ENCODE measurements at places on chromosomes 5 and 9.

DNA sequence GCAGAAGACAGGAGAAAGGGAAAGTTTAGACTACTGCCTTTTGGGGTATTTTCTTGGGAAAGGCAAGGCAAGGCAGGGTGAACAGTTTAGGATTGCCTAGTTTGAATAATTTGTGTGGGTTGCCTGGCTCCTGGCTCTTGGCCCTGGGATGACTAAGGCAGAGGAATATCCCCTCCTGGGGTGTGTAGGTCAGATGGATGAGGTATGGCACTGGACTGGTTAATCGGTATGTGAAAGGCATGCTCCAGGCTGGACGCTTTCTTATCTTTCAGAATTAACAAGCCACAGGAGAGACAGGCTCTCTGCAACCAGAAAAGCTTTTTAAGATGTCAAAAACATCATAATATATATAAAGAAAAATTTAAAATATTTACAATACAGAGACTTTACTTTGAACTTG lies 58.6 kb downstream of the STARD4 start:
- DNase-seq = no peak

- DNase-seq = no peak
Measured at GRCh38 chr9:18623221-18624079, 149.5 kb downstream of the ADAMTSL1 start.

DNA sequence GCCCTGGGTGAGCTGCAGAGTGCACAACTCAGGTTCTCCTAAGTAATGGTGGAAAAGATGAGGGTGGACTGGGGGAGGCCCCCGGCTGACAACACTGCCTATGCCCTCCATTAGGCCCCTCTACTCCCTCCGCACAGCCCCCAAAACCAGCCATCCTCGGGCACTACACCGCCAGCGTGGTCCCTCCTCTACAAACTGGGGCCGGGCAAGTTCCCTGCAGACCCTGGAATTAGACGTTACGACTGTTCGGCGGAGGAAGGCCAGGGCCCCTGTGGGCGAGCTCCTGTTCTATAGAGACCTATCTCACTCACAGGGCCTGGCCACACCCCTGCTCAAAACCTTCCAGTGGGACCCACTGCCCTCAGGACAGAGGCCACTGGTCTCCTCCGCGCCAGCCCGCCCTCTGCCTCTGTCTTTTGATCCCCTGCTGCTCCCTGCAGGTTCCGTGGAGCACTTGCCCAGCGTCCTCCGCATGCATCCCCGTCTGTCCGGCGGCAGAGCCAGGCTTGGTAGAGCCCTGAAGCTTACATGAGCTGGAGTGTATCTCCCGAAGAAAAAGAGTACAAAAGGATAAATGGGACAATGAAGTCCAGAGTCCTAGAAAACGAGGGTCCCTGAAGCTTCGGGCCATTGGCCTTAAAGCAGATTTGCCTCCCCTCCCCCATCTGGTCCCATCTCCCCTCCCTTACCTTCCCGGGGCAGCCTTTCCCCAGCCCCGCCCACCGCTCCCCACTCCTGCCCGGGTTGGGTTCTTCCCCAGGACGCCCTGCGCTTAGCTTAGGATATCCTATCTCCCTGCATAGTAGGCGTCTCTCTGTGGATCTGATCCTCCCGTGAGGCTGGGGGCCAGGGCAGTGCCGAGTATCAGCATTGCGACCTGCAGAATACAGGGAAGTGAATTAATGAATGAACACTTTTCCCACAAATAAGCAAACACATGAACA lies 71.3 kb downstream of the HRH2 start:
- DNase-seq = no peak

GRCh38 chr5:151023651-151024050 lies 3.3 kb downstream of the GPX3 start:
- DNase-seq = no peak

DNA sequence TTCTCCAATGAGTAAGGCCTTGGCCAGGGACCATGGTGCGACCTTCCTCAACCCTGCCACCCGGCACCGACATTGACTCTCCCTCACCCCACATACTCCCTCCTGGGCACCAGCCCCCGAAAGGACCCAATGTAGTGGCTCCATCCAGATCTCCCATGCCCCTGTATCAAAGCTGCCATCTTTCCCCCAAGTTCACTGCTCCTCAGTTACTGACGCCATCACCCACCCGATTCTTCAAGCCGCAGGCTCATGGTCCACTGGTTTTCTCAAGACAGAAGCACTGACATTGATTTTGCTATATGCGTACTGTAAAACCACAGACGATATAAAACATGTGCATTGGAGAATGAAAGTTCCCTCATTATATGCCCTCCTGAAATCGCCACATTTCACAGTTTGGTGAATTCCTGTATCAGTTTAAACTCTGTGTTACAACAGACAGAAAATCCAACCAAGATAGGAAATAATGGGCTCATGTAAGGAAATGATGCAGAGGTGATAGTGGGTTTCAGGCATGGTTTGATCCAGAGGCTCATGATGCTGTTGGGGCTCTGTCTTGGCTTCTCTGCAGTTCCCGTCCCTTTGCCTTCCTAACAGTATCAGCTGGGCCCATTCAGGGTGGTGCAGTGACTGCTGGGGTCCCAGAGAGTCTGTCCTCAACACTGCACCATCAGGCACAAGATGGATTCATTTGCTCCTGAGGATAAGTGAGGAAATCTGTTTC lies 207.3 kb upstream of the IER5L start:
- DNase-seq = no peak

DNA sequence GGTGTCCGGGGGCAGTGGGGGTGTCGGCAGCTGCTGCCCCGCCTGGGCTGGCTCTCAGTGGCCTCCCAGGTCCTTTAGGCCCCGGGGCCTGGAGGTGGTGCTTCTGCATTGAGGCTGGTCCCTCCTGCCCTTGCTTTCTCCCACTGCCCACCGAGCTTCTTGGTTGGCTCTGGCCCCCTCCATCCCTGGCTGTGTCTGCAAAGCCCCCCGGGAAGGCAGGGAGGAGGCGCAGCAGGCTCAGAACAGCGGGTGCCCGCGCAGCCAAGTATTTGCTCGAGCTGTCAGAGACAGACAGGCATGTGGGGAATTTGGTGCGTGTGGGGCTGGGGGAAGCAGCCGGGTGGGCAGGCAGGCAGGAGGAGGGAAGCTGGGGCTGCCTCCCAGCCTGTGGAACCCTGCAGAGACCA lies 11.5 kb downstream of the CXXC5 start:
- no peak for DNase-seq

GRCh38 chr5:114839360-114839759 lies 330.3 kb downstream of the TRIM36 start:
- DNase-seq = no peak

- DNase-seq = no peak
Measured at GRCh38 chr9:17578911-17579793, at the start of gene SH3GL2. SH3GL2 (plus strand) TSS chr9:17579066.

DNA sequence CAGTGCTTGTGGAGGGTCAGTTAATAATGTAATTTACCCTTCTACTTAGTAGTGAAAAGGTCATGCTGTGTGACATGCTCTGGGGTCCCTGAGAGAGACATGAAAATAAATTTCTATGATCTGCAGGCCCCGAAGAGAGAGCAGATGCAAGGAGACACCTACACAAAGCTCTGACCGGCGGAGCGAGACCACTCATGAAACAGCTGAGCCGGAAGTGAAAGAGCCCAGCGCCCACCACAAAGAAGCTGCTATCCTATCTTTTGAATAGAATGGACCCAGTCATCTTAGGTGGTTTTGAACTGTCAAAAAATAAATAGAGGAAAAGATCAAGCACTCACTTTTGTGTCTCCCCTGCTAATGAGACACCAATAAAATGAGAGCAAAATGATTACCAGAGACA lies 190.0 kb downstream of the MED10 start:
- no peak for DNase-seq

- no peak for DNase-seq
Measured at GRCh38 chr5:42854795-42855194, 43.1 kb upstream of the SELENOP start.

Measured in GM04504 (cell line).